ENCODE measurements at places on chromosomes 12 and 14. TPM values are rescaled to one million over a fixed set of nuclear protein-coding genes. Genes with fewer than 3 reads are reported as not detected.

The ANKRD52 gene
- 28.0 TPM for total RNA-seq

The ZNF891 gene
- 2.4 TPM for total RNA-seq

The EID3 gene
- 4.4 TPM for total RNA-seq

- H3K4me3 ChIP-seq = no peak overlapping the region
- no peaks in the 10 kb centered on the region for H3K4me1 ChIP-seq
- H3K27me3 ChIP-seq = no peaks in the 10 kb centered on the region
These were observed 75.5 kb downstream of the RAD52 start for GRCh38 chr12:873954-874353.

DNA sequence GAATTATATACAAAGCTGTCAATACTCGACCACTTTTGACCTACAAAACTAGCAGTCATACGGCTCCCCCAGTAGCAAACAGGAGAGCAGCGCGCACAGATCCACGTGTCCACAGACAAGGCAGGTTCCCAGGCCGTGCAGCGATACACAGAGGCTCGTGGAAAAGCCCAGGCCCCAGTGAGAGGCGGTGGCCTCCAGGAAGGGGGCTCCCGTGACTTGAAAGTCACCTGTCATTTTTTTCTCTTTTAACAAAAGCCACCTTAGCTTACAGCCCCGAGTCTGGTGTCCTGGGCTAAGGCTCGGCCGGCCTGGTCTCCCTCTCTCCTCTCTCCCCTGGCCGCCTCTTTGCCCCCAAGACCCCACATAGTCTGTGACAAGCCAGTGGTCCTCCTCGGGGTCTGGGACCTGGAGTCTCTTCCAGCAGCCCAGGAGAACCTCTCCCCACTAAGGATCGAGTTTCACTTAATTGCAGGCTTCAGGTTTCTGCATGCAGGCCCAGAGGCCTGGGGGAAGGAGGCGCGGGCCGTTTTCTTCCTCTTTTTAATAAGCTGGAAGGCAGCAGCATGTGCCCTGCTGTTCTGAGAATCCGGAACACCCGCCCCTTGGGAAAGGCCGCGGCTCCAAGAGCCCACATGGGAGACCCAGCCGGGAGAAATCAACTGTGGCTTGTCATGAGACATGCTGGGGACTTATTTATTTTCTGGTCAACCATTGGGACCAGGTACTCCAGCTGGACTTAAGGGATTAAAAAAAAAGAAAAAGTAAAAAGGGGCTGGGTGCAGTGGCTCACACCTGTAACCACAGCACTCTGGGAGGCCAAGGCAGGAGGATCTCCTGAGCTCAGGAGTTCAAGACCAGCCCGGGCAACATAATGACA lies 15.9 kb downstream of the NCOR2 start:
- H3K36me3 ChIP-seq = no peaks in the 10 kb centered on the region
- no peak overlapping the region for H3K4me3 ChIP-seq
- peak overlapping the region; percentile 78 for H3K27ac ChIP-seq
- H3K27me3 ChIP-seq = no peaks in the 10 kb centered on the region
- peak; percentile 86 for DNase-seq
- peaks cover 79% of the 10 kb centered on the region for H3K4me1 ChIP-seq

- DNase-seq = no peak
- H3K4me3 ChIP-seq = no peak overlapping the region
- H3K4me1 ChIP-seq = no peaks in the 10 kb centered on the region
- no peak overlapping the region for H3K27ac ChIP-seq
- H3K36me3 ChIP-seq = no peaks in the 10 kb centered on the region
- no peaks in the 10 kb centered on the region for H3K27me3 ChIP-seq
These were observed 25.8 kb downstream of the ACADS start for GRCh38 chr12:120751389-120751788.

GRCh38 chr12:127533353-127533752 lies 733.6 kb upstream of the TMEM132C start:
- no peaks in the 10 kb centered on the region for H3K36me3 ChIP-seq
- no peaks in the 10 kb centered on the region for H3K4me1 ChIP-seq
- no peak overlapping the region for H3K4me3 ChIP-seq
- H3K27me3 ChIP-seq = no peaks in the 10 kb centered on the region
- DNase-seq = no peak
- no peak overlapping the region for H3K27ac ChIP-seq

Data from upper lobe of right lung (tissue), 1 donor.